Activated T-helper 9 cell treated with anti-CD3 and anti-CD28 coated beads, Interleukin-2, amount 50 U/mL, for 16 hours (primary cell): ENCODE measurements at places on chromosomes 7 and 10.

GRCh38 chr7:92359801-92360200, 87.5 kb upstream of the GATAD1 start:
- DNase-seq: no peak

DNA sequence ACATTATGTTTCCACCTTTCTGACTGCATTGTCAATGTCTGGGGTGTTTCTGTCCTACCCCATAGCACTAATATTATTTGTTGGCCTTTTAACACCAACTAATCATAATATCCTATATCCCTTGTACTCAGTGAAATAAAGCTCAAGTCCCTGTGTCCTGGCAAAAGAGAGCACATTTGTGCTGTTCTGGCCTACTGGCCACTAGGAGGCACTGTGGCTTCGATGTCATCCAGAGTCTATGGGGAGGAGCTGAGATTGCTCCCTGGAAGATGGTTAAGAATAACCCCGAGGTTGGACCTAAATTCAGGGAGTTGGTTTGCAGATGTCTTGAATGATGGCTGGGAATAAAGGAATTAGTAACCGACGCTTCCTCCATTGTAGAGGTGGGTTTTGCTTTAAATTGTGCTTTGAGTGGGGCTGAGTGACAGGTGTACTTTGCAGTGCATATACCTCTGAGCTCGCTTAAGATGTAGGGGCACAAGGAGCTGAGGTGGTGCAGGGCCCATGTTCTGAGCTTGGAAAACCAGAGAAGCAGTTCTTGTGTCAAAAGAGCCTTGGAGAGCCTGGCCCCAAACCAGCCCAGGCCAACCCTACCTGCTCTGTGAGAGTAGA, 191.2 kb upstream of the PRSS1 start:
- peak; percentile 9 for DNase-seq

GRCh38 chr10:44983066-44983894, 4.7 kb upstream of the DEPP1 start:
- DNase-seq: no peak

DNA sequence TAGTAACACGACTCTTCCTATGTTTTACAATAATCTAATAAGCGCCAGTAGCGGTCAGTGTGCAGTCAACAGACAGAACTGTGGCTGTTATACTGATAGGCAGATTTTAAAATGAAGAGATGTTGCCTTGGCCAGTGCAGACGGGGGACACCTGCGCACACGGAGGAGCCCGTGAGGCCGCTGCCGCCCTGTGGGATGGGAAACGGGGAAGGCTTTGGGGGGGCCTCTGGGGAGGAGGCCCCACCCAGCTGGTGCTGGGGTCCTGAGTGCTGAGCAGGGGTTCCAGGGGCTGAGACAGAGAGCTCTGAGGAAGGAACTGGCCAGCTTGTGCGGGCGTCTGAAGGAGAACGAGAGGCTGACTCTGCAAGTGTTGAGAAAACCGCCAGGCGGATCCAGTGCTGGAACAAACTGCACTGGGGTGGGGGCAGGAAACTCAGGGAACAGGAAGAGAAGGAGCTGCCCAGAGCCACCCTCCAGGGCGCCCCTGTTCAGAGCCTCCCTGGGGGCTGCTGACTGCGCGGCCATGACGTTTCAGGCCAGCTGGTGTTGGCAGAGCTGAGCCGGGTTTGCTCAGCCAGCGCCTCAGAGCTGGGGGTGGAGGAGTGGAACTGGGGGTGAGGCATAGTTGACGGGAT, 426.4 kb downstream of the TCERG1L start:
- no peak for DNase-seq

GRCh38 chr10:811379-812175, 119.9 kb downstream of the LARP4B start:
- DNase-seq: no peak

DNA sequence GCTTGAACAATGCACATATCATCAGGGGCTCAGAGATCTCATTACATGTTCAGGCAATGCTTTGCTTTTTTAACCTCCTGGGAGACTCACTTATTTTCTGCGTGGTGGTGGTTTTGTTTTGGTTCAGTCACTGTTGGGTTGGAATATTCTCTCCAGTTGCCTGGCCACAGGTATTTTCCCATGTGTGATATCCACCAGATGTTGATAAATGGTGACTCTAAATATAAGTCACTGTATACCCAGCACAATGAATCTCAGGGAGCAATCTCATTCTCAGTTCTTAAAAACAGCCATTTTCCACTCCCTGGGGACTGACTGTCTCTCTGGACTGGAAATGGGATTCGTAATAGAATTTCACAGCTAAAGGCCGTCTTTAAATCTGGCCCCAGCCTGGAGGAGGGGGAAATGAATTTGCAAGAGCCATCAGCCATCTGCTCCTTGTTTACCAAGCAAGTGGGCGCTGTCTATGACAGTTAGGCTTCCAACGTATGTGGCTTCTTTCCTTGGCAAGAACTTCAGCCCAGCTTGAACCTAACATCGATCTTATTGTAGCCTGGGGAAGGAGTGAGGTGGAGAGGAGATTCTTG, 1106.2 kb downstream of the NRG3 start:
- no peak for DNase-seq

DNA sequence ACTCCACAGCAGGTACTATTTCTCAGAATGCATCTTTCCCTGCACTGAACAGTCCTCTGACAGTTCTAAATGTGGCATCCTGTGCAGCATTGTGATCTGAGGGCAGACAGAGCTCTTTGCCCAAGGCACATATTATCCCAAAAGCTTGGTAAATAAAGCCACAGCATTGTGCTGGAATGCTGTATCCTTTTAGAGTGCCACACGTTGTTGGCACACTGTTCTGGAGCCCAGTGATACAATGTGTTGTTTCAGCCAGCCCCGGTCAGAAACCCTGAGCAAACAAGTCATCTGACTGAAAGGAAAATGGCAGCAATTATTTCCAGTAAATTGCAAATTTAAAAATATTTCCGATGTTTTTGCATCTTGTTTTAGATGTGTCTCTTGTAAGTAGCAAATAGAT, 45.4 kb downstream of the NAMPT start:
- DNase-seq: no peak

- no peak for DNase-seq
Measured at GRCh38 chr7:15326044-15326644, 235.7 kb downstream of the AGMO start.
